ENCODE measurements at places on chromosomes 3 and 15. TPM values are rescaled to one million over a fixed set of nuclear protein-coding genes. Genes with fewer than 3 reads are reported as not detected.

NBEAL2 gene
- 14.2 TPM for total RNA-seq

NDN gene
- 26.8 TPM for total RNA-seq

IQCF5 gene
- not detected for total RNA-seq

SLC38A3 gene
- total RNA-seq, result under 0.01 TPM

ZBTB47 gene
- total RNA-seq, result 9.8 TPM

CAV3 gene
- not detected for total RNA-seq

CCR1 gene
- total RNA-seq, result not detected

SYNPR gene
- total RNA-seq, result not detected

KNSTRN gene
- 21.1 TPM for total RNA-seq

HES1 gene
- total RNA-seq, result 49.7 TPM

SLC28A2 gene
- not detected for total RNA-seq

PLAAT1 gene
- 0.20 TPM for total RNA-seq

HDC gene
- not detected for total RNA-seq

DNA sequence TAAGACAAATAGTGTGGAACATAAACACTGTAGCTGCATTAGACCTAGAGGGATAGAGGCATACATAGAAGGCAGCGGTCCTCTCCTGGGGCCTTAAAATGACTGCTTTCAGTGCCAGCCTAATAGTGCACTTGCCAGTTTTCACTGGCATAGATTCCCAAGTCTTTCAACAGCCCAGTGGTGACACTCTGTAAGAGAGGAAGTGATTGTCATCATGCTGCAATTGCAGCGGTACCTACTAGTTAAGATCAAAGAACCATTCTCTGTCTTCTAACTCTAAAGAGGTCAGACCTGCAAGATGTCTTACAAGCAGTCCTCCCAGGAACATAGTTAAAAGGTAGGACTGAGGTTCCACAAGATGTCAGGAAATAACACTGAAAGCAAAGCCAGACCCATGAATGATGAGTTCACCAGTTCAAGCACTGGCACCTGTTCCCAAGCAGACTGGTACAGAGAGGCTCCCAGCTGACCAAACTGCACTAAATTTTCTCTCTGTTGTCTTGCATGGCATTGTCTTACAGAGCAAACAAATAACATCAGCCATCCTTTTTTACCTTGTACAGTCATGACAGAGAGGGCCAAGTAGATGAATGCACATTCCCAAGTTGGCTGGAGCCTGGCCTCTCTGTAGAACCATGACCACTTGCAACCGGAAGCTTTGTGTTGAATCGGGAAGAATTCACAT is 100.5 kb upstream of the SKOR1 start:
- DNase-seq, result no peak

- no peak for DNase-seq
Observed at GRCh38 chr15:40510201-40510600, 39.4 kb downstream of the CHST14 start.

DNA sequence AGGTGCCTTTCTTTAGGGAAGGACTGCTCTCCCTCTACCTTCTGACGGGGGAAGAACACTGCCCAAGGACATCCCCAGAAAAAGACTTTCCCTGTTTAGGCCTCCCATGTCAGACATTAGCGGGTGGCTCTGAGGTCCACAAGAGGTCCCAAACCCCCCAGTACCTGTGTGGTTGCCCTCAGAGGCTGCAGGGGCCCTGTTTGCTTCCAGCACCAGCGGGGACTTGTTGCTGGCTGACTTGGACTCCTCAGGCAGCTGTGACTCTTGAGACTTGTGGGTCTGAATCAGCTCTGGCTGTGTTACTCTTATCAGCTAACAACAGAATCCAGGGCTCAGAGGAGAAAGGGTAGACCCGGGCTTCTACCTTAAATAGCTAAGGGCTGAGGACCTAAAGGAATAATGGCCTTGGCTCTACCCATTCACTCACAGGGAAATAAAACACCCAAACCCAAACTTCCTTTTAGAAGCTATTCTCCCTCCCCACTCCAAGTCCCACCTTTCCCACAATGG is 39.2 kb downstream of the SEMA3G start:
- DNase-seq, result no peak

GRCh38 chr3:88113311-88114162 is 36.2 kb upstream of the C3orf38 start:
- peak; percentile 74 for DNase-seq

DNA sequence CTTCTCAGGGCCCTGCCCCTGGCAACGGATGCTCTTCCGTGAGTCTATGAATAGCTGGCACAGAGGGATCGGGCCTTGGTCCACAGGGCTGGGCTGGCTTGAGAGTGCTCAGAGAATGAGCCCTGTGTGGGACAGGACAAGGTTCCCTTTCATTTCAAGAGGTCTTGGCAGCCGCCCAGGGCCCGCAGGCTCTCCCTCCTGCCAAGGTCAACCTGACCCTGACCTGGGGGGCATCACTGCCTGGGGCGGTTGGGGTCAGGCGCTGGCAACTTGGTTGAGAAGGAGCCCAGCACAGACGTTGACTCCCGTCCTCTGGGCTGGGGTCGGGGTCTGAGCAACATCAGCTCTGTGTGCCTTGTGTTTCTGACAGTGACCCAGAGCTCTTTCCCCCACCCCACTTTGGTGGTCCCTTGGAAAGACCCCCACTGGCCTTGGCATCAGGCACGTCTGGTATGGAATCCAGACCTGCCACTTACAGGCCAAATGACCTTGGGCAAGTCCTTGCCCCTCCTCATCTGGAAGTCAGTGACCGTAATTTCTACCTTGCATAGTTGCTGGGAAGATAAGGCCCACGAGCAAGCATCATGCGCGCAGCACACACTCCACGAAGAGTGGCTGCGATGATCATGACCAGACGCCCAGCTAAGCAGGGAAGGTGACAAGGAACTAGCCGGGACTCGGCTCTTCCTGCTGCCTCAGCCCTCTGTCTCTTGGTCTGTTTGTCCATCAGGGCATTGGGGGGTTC is 36.4 kb downstream of the EPHB3 start:
- DNase-seq, result no peak

GRCh38 chr3:137084586-137084985 is 126.8 kb downstream of the IL20RB start:
- no peak for DNase-seq

DNA sequence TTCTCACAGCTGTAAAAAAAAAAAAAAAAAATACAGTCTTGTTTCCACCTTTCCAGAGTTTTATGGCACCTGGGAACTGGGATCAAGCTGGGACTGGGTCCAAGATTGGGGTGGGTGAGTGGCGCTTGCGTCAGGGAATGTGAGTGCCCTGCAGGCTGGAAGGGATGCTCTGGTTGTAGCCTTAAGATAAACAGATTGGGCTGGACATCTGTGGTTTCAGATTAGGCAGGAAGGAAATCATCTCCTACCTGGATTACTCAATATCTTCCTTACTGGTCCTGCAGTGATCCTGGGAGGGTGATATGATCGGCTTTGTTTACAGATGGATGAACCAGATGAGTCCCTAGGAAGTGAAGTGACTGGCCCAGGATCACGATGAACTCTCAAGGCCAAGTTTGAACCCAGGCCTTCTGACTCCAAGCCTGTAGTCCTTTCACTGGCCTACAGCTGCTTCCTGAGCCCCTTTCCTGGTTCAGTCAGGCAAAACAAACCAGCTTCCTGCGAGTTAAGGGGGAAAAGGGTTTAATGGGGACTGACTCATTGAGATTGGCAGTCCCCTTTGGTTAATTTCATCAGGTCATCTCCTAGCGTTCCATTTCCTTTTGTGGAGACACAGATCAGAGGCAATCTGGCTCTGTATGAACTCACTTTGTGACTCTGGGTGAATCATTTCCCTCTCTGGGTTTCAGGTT is 179.8 kb downstream of the THSD4 start:
- DNase-seq, result peak; percentile 99

- DNase-seq, result peak; percentile 33
Observed at GRCh38 chr3:150599611-150600297, 3.4 kb upstream of the SELENOT start.

DNA sequence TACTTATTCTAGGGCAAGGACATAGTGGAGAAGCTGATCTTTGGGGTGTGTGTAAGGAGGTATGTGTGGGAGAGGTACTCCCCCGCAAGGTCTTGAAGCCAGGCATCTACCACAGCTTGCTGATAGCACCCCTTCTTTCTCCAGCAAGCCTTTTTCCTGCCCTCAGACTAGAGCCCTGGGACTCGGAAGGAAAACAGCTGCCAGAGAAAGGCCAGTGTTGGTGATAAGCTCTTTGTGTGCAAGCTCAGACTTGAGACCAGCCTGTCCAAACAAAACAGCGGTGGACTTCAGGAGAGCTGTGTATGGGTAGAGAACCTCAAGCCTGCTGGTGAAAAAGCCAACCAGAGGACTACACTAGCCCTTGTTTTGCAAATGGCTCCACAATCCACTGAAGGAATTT is 1028.6 kb downstream of the MCTP2 start:
- DNase-seq, result peak; percentile 55

GRCh38 chr3:24264011-24264410 is 230.6 kb downstream of the THRB start:
- DNase-seq, result no peak

DNA sequence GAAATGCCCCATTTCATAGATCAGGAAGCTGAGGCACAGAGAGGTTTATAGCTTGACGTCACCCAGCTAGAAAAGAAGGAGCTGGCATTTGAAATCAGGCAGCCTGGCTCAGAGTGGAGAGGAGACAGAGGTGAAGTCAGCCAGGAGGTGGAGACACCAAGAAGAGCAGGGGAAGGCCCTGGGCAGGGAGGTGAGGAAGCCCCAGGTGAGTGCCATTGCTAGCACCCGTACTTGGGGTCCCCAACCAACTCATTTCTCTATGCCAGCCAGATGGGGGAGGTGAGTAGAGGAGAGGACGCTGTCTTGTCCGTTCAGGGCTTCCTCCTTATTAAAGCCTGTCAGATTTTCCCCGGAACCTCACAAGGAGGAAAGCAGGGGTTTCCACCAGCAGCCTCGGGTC is 149.6 kb upstream of the TLE3 start:
- DNase-seq, result no peak

- DNase-seq, result no peak
Observed at GRCh38 chr3:13539671-13540070, 9.3 kb upstream of the FBLN2 start.

GRCh38 chr3:136021803-136022202 is 56.3 kb downstream of the PPP2R3A start:
- DNase-seq, result no peak

DNA sequence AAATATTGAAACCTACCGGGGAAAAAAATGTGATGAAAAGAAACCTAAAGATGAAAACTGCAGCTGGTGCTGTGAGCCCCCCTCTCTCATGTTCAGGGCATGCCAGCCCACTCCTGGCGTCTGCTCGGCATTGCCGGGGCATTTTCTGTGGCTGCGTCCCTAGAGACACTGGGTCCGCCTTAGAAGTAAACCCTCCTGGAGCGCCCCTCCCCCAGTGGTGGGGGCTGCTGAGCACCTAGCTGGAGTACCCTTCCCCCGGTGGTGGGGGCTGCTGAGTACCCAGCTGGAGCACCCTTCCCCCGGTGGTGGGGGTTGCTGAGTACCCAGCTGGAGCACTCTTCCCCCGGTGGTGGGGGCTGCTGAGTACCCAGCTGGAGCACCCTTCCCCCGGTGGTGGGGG is 24.5 kb upstream of the GABRA5 start:
- no peak for DNase-seq

- peak; percentile 10 for DNase-seq
Observed at GRCh38 chr3:48222616-48223513, at the start of gene CAMP. TSS of gene CAMP (plus strand) at chr3:48223495. CDS start at chr3:48223512, 17 bp downstream.

DNA sequence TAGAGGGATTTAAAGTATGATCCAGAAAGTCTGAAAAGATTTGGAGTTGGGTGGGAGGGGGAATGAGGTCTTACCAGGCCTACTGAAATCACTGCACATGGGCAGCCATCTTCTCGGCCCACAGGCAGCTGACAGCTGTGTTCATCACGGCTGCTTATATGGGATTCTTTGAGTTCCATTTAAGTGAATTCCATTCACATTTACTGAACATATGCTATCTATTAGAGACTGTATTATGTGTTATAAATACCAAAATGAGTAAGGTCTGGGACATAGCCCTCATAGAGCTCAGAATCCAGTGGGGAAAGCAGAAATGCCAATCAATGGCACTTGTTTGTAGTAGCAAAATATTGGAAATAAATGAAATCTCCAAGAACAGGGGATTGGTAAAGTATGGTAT is 91.1 kb downstream of the TRIM42 start:
- no peak for DNase-seq

DNA sequence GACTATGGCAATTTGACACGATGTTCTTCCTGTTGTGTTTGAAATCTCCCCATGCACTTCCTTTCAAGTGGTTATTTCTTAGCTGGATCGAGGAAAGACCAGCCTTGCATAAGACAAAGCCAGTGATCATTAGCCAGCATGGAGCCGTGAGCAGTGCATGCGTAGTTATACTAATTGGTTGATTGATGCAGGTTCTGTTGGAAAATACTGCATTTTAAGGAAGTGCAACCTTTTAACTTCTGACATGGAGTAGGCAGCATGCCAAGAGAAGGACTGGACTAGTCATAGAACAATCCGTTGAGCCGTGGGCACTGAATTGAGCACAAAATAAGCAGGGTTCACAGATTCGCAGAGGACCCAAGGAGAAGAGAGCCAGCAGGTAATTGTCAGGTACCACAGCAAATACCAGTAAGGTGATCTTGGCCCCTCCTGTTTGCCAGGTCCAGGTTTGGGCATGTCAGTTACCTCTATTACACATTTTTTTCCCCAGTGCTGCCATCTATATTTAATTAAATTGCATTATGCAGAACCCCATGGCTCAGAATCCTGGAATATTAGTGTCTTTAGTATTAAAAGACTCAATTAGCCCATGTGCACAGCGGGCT is 29.0 kb upstream of the BCL6 start:
- DNase-seq, result peak; percentile 59

DNA sequence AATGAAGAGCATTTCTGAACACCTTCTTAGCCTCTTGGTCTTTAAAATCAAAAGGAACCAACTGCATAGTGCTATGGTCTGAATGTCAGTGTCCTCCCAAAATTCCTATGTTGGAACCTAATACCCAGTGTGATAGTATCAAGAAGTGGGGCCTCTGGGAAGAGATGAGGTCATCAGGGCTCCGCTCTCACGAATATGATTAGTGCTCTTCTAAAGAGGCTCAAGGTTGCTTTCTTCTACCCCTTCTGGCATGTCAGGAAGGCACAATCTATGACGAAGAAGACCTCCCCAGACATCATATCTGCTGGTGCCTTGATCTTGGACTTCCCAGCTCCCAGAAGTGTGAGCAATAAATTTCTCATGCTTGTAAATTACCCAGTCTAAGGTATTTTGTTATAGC is 209.5 kb downstream of the MAGI1 start:
- no peak for DNase-seq

- DNase-seq, result no peak
Observed at GRCh38 chr3:66744521-66744920, 243.7 kb upstream of the LRIG1 start.

DNA sequence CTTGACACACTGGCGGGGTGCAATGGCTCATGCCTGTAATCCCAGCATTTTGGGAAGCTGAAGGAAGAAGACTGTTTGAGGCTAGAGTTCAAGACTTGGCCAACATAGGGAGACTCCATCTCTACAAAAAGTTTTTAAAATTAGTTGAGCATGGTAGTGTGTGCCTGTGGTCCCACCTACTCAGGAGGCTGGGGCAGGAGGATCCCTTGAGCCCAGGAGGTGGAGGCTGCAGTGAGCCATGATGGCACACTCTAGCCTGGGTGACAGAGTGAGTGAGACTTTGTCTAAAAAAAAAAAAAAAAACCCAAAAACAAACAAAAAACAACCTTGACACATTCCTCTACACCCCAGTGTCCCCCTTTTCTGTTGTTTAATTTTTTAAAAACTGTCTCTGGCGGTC is 4.0 kb upstream of the ITPKA start:
- no peak for DNase-seq

Measured in lung microvascular endothelial cell (primary cell).